ENCODE measurements at places on chromosomes 4 and X. TPM values are rescaled to one million over a fixed set of nuclear protein-coding genes. Genes with fewer than 3 reads are reported as not detected.

GRCh38 chr4:110480746-110481271 lies 4.9 kb downstream of the ENPEP start:
- DNase-seq = no peak

GRCh38 chr4:136495076-136495475 lies 1037.2 kb downstream of the PCDH18 start:
- no peak for DNase-seq

DNA sequence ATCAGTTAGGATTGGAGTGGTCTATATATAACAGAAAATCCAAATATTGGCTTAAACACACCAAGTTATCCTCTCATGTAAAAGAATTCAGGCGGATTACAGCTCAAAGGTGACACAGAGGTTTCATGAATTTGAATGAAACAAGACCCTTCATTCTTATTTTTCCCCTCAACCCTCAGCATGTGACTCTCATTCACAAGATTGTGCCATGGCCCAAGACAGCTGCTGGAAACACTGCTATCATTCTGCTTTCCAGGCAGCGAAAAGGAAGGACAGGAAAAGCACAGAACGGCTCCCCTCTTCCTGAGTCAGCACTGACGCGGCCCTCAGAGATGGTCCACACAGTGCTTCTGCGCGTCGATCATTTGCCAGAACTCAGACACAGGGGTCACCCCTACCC lies 891.0 kb upstream of the FRG1 start:
- DNase-seq = no peak

DNA sequence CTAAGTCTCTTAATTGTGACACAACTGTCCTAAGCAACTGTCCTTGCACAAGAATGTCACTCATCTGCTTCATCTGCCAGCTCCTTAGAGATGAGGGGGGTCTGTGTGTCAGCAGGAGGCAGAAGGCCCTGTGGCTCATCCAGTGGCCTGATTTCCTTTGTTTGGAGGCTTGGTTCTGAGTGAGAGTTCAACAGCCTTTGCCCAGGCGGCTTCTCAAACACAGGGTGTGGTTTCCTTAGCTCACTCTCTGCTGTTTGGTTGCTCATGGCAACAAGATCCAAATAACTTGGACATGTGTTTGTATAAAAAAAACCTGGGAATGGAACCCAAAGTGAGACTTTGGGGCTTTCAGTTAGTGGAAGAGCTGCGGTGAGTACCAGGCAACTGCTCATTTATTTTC lies 46.6 kb downstream of the MAP7D3 start:
- no peak for DNase-seq

- DNase-seq = no peak
These were observed 2.1 kb upstream of the ADH5 start for GRCh38 chr4:99090481-99091215.

DNA sequence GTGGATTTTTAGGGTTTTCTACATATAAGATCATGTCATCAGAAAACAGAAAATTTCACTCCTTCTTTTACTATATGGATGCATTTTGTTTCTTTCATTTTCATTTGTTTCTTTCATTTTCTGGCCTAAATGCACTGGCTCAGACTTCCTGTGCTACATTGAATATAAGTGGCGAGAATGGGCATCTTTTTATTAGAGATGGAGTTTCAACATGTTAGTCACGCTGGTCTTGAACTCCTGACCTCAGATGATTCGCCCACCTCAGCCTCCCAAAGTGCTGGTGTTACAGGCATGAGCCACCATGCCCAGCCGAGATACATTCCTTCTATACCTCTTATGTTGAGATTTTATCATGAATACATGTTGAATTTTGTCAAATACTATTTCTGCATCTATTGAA lies 61.8 kb downstream of the BRWD3 start:
- DNase-seq = no peak

GRCh38 chr4:36043901-36044300 lies 200.4 kb downstream of the ARAP2 start:
- DNase-seq = no peak

- DNase-seq = no peak
These were observed 43.0 kb downstream of the CLCN3 start for GRCh38 chr4:169663402-169663801.

DNA sequence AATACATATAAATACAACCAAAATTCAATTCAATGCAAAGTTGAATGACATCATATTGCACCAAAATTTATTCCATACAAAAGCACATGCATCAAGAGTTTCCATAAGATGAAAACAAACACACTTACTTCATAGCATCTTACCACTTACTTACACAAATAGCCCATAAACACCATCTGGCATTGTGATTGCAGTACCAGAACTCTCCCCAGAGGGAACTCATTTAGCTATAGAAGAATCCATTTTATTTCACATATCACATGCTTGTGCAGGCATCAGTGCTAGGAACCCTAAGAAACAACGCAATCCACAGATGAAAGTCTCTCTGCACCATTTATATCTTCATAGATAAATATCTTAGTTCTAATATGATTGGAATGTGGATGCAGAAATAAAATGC lies 77.9 kb downstream of the SLC7A11 start:
- no peak for DNase-seq

MAGEA10 gene
- not detected for total RNA-seq
